ENCODE measurements at places on chromosomes 4 and X.

DNA sequence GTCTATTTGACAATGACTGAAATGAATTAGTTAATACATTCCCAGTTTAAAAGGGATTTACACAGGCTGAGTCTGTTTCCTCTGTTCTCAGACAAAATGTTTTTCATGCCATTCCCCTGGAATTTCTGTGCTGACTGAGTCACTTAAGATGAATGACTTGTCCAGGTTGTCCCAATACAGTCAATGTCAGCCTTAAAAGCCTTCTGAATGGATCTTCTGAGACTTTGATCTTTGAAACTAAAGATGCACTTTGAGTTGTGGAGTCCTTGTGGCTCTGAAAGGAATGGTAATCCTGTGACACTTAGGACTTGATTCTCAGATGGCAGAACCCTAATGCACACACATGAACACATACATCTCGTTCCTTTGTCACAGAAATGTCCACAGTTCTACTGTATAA lies 622.2 kb upstream of the GRID2 start:
- DNase-seq: no peak

DNA sequence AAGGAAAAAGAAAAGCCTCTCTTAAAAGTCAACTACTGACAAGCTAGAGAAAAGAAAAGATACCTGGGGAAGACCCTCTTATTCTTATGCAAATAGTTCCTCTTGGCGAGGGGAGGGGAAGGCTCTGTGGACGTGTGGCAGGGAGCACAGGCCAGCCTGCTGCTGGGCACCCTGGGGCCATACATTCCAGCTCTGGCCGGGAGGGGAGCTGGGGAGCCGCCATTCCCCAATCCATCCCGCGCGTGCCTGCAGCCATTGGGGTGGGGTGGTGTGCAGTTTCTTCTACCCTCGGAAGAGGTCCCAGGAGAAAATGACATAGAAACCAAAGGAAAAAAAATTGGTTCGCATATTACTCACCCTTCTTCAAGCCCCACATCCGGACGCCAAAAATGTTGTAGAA lies 1496.4 kb downstream of the RPA4 start:
- no peak for DNase-seq

GRCh38 chr4:80049813-80050534 lies 23.1 kb downstream of the ANTXR2 start:
- DNase-seq: no peak

DNA sequence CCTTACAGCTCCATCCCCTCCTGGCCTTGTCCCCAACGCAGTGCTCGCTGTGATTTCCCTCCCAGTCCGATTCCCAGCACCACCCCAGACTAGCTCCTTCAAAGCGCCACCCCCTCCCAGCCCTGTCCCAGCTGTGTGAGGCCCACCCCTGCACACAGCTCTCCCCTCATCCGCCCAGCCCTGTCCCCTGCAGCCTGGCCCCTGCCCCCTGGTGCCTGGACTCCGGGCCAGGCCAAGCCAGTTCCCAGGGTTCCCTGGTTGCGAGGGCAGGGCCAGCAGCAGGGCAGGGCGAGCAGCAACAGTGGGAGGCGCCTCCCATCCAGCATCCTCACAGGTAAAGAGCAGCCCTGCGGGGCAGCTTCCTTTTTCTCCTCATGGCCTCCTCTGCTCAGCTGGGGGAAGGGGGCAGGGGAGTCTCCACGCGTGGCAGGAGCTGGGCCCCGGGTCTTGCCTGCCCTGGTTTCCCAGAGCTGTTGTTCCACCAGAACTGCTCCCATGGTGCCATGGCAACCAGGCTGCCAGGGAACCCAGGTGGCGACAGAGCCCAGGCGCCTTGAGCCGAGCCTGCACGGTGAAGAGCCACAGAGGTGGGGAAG lies 24.8 kb downstream of the IQSEC2 start:
- DNase-seq: no peak

GRCh38 chrX:10171249-10171648 lies 14.5 kb downstream of the CLCN4 start:
- no peak for DNase-seq

DNA sequence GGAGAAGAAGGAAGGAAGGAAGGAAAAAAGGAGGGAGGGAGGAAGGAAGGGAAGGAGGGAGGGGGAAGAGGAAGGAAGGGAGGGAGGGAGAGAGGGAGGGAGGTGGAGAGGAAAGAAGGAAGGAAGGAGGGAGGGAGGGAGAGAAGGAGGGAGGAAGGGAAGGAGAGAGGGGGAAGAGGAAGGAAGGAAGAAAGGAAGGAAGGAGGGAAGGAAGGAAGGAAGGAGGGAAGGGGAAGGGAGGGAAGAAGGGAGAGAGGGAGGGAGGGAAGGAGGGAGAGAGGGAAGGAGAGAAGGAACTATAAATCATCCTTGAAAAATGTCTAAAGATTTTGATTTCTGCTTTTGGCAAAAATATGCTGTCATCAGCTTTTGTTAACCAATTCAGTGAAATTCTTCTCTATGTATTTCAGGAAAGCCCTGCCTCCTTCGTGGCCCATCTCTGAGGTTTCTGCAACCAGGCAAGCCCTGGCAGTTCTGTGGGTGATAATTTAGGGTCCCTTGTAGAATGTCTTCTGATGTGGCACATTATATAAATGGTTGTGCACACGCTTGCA lies 7.1 kb upstream of the HOPX start:
- DNase-seq: no peak

GRCh38 chrX:51395810-51396728 lies 63.4 kb downstream of the NUDT10 start:
- no peak for DNase-seq

GRCh38 chrX:13940671-13941070 lies 89.0 kb downstream of the GEMIN8 start:
- DNase-seq: no peak

GRCh38 chrX:39630344-39630743 lies 467.4 kb downstream of the BCOR start:
- DNase-seq: no peak

DNA sequence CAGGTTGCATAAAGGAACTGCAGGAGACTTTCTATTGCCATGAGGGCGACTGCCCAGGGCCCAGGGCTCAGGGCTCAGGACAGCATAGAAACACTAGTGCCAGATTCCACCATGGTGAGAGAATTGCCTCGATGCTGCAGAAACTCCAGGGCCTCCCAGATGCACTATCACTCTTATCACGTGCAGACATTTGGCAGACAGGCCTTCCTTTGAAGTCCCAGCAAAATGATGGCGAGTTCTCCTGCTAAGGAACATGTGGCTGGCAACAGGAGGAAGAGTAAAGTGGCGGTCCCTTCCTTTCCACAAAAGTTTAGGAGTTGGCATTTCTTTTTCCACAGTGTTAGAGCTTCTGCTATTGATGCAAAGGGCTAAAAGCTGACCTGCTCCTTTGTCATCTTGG lies 214.0 kb upstream of the LNX1 start:
- DNase-seq: no peak

- no peak for DNase-seq
Measured at GRCh38 chrX:43380704-43381103, 275.4 kb upstream of the MAOA start.

DNA sequence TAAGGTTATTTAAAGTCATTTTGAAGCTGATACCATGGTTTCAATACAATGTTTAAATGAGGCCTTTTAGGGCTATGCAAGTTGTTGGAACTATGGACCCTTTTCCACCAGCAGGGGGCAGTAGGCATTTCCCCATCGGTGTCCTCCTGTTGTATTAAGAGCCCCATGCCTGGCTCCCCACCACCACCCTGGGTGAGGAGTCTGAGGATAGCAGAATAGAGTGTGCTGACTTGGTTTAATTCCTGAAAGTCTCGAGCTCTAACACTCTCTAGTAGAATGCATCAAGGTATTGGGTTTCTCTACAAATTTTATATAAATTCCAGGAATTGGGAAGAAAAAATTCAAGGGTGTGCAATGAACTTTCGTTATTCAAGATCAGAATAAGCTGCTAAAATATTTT lies 234.8 kb upstream of the JADE1 start:
- peak; percentile 69 for DNase-seq

- no peak for DNase-seq
Measured at GRCh38 chr4:80423553-80424224, 88.2 kb downstream of the CFAP299 start.

- no peak for DNase-seq
Measured at GRCh38 chr4:19583827-19584569, 667.7 kb upstream of the SLIT2 start.

DNA sequence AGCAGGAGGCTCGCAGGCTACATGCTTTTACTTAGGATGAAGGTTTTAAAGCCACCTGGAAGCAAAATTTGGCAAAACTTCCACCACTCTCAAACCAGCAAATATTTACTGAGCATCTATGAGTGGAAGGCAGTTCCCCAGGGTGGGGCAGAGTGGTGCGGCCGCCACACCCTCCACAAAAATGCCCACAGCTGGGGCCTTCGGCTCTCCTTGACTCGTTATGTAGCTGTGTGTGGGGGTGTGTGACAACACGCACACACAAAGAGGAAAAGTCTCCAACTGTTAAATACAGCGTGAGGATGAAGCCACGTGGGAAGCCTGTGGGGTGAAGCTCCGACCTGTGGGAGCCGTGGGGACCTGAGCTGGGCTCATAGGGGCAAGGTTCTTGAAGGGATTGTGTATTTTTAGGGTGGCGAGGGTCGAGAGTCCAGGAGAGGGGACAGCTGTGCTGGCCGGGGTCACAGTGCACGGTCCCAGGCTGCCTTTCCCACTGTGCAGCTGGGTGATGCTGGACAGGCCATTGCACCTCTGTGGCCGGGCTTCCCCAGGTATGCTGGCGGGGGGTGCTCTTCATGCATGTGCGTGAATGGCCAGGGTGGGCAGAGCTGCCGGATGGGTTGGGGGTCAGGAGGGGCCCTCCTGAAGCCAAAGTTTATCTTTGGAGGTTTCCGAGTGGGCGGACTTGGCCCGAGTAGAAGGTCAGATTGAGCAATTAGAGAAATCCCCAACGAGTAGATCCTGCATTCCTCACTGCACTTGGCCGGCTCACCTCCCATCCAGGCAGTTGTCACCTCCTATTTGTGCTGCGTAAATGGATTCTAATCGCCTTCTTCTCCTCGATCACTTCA lies 25.4 kb downstream of the SORCS2 start:
- DNase-seq: no peak

GRCh38 chr4:101008503-101008902 lies 338.8 kb downstream of the PPP3CA start:
- no peak for DNase-seq

- no peak for DNase-seq
Measured at GRCh38 chr4:177410566-177410965, 31.7 kb downstream of the AGA start.

DNA sequence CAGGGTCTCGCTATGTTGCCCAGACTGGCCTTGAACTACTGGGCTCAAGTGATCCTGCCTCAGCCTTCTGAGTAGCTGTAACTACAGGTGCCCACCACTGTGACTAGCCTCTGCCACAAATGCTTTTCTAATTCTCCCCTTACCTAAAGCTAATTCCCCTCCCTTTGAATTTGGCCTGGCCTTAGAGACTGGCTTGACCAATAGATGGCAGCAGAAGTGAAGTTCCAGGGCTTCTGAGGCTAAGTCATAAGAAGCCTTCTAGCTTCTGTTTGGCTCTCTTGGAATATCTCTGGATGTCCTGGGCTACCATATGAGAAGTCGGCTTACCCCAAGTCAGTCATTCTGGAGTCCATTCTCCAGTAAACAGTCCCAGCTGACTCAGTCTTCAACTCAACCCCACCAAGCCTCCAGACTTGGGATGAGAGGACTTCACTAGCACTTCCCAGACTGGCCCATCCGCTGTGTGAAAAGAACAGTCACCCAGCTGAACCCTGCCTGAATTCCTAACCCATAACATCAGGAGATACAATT lies 61.0 kb downstream of the HPRT1 start:
- no peak for DNase-seq

DNA sequence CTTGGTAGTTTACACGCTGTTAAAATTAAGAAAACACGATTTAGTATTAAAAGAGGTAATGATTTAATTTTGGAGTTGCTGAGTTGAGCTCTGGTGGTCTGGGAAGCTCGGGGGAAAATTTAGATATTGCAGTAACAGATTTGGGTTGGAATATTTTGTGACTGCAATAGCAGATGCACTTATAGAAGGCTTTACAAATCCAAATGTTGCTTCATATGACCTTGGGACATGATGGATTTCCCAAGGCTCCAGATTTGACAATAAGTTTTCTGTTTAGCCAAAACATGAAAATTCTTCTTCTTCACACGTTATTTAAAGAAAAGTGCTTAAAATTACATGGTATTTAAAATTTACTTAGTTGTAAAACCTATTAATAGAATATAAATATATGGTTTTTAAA lies 302.0 kb downstream of the SPRY1 start:
- no peak for DNase-seq

DNA sequence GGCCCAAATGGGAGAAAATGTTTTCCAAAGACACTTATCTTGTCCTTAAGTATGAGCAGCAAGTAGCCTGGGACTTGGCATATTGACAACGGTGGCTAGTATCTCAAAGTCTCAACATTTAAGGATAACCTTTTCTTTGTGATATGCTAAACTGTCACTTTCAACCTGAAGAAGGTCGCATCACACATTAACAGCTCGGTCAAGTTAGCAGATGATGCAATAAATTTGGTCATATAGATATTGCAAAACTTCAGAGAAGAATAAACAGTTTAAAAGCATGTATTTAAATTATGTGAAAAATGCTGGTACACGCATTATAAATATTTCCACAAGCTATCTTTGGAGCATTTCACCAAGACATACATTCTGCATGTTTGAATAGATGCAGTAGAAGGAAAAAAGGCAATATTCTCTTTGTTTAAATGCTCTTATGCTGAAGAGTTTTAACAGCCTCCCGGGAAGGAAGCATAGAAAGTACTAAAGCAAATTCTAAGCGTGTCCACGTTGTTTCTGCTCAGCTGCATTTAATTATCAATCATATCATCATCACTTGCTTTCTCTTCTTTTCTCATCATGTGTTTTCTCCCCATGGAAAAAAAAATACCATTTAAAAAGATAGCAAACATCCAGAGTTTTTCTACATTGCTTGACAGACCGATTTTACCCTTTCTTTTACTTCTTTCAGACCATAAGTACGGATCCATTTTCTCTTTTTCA lies 24.2 kb downstream of the ARHGAP6 start:
- no peak for DNase-seq

GRCh38 chr4:86818841-86819240 lies 30.3 kb downstream of the SLC10A6 start:
- DNase-seq: no peak

DNA sequence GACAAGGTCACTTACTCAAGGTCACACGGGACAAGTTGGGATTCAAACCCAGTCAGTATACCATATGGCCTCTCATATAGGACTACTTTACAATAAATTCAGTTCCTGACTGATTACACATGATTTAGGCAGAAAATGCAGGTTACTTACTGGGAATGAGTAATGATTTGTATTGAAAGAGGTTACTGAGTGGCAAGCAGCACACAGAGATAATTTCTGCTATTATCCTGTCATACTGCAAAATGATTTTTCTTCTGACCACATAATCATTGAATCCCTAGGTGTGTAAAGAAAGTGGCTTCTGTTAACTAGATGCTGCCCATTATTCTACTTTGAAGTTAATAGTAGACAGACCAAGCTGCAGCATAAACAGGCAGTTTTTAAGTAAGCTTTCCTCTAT lies 8.2 kb downstream of the FREM3 start:
- no peak for DNase-seq

DNA sequence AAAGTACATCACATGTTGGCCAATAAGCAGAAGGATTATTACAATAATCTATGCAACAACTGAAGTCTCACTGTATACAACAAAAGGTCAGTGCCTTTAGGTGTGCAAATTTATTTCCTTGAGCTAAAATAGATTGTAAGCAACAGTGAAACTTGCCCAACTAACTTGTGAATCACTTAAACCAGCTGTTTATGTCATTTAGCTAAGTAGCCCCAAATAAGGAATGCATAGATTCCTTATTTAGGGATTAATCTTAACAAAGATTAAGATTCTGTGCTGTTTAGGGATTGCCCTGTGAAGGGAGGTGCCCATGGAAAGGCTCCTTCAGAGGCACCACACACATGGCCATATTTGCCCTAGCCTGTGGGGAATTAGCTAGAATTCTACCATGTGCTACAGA lies 168.6 kb downstream of the MAML3 start:
- no peak for DNase-seq
